Endothelial cell of umbilical vein (primary cell): ENCODE measurements at places on chromosomes 4 and X. TPM values are rescaled to one million over a fixed set of nuclear protein-coding genes. Genes with fewer than 3 reads are reported as not detected.

MSANTD1 gene
- total RNA-seq: 0.88 and 1.2 TPM in 2 replicates

TRIM2 gene
- 16.4 and 19.7 TPM in 2 replicates for total RNA-seq

STOX2 gene
- 0.02 and 0.24 TPM in 2 replicates for total RNA-seq

DNA sequence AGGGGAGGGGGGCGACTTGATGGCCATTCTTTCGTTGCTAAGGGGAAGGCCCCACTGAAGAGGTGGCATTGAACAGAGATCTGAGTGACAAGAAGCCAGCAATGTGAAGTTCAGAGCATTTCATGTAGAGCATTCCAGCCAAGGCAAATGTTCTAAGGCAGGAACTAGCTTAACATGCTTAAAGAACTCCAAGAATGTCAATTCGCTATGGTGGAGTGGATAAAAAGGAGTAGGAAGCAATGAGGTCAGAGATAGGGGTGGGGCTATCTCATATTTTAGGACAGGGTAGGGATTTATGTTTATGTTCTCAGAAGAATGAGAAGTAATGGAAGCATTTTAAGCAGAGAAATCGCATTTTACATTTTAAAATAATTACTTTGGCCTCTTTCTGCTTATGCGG, 130.9 kb downstream of the TTC29 start:
- no peak for DNase-seq

DNA sequence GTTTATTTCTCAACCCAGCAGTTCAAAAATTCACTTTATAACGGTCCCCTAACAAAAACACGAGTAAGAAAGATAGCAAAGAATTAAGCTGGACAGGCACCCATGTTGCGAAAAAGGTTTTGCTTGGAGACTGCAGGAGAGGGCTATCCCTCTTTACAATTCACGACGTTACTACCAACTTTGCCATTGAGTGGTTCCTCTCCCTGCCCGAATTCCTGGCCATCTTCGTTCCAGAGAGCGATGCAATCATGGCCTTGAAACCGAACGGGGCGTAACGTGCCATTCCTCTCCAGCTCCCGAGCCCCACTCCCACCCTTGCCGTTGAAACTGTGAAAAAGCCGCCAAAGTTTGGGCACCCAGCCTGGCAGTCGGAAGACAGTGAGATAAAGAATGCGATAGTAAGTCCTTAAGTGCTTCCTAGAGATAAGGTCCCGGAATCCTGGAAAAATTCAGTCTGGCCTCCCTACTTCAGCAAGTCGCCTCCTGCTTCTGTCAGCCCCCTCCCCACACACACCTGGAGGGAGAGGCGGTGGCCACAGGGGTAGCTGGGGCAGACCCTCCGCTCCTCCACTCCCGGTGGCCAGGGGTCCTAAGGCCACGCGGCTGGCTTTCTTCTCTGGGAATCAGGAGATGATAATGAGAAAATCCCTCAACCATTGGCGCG, 65.2 kb downstream of the FBXO8 start:
- no peak for DNase-seq

IL13RA2 gene
- total RNA-seq: not detected in 2 replicates

DNA sequence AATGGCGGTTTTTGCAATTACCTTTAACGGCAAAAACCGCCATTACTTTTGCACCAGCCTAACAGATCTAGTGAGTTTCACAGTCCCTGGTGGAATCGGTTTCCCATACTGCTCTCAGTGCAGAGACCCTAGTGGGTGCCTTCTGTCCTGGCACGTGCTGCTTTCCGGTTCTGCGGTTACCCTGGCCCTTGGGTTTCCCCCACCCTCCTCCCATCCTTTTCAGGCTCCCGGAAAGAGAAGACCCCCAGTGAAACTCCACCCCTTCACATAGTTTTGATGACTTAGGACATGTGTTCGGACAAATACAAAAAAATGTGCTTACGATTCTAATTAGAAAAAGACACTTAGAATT, 36.9 kb downstream of the NLGN3 start:
- no peak for DNase-seq

- DNase-seq: peak; percentile 70
Observed at GRCh38 chr4:158163941-158164767, 8.7 kb downstream of the GASK1B start.

PHKA2 gene
- 16.7 and 19.9 TPM in 2 replicates for total RNA-seq

GRCh38 chr4:25155947-25156346, 4.3 kb downstream of the SEPSECS start:
- no peak for DNase-seq

CXorf38 gene
- 12.1 and 12.4 TPM in 2 replicates for total RNA-seq

DNA sequence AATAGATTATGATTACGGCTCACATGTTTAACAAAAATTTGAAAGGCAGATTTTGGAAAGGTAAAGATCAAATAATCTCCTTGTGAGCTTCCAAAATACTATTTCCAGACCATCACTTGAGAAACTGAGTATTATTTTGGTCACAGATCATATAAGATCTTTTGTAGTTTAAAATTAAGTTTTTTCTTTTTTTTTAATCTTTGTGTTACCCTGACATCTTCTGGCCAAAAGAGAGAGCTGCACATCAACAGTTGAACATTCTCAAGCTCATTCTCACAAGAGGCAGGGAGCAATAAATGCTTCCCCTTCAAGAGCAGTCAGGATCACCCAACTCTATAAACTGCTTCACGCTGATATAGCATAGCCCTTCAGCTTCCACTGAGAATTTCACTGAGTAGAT, 15.9 kb downstream of the TMEM192 start:
- peak; percentile 20 for DNase-seq

GRCh38 chr4:177573507-177573906, 131.3 kb upstream of the AGA start:
- DNase-seq: no peak

GLOD5 gene
- not detected in 2 replicates for total RNA-seq

SOX3 gene
- not detected in 2 replicates for total RNA-seq

GRCh38 chr4:7357323-7357722, 77.4 kb downstream of the PSAPL1 start:
- DNase-seq: no peak

LNX1 gene
- 1.3 and 1.9 TPM in 2 replicates for total RNA-seq

DUSP21 gene
- total RNA-seq: not detected in 2 replicates

VBP1 gene
- total RNA-seq: 45.8 and 51.5 TPM in 2 replicates

NAA10 gene
- 143 and 144 TPM in 2 replicates for total RNA-seq

ACOX3 gene
- 25.6 and 26.3 TPM in 2 replicates for total RNA-seq

IL13RA1 gene
- total RNA-seq: 61.9 and 66.4 TPM in 2 replicates

DKK2 gene
- total RNA-seq: 0.09 and 0.24 TPM in 2 replicates

GRCh38 chr4:45925809-45926208, 198.0 kb downstream of the GABRG1 start:
- no peak for DNase-seq
